AML-193 (cell line): ENCODE measurements at places on chromosomes 1 and 21.

GRCh38 chr1:15296585-15297321 is 49.7 kb downstream of the FHAD1 start:
- no peak for DNase-seq

DNA sequence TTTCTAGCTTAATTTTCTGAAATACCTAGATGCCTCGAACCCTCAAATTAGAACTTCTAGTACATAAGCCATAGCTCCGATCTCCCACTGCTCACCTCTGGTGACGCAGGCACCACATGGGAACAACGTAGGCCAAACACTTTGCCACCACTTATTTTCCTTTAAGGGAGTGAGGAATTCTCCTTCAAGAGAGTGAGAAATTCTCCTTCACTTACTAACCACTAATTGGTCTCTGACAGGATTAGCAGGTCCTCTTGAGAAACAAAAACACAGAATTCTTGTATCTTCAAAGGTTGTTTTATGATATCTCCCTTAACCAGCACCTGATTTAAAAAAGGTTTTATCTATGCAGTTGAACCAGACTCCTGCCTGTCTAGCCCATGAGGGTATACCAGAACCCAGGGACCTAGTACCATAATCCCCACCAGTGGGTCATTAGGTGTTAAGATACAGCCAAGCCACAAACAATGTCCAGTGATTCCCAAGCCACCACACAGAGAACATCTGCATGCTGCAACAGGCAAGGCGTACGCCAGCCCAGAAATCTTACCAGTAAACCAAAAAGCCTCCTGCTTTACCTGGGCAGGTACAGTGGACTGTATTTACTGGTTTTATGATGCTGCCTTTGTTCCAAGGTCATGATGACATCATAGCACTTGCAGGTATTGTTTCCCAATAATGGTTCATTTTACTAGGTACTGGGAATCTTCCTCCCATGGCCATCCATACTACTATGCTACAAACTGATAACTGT is 20.3 kb upstream of the CXADR start:
- no peak for DNase-seq

GRCh38 chr1:21251773-21252471 is 38.3 kb downstream of the ECE1 start:
- DNase-seq = no peak

DNA sequence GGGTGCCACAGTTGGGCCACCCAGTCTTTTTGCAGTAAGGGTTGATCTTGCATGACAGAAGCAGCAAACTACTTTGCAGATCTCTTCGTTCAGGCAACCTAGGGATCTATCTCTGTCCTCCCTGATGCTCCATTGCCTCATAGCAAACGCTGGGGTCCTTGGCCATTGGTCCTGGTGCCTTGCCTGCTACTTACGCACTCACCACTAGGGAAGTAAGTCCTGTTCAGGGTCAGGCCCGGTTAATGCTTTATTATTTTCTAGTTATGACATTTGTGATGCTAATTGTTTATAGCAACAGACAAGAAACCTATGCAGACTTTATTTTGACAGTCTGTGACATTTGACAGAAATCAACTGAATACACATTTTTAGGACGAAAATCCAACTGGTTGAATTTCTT is 326.5 kb upstream of the FMN2 start:
- no peak for DNase-seq

- no peak for DNase-seq
Measured at GRCh38 chr1:115077286-115077983, 11.9 kb downstream of the TSPAN2 start.

- no peak for DNase-seq
Measured at GRCh38 chr1:31683997-31684396, 19.8 kb downstream of the COL16A1 start.

DNA sequence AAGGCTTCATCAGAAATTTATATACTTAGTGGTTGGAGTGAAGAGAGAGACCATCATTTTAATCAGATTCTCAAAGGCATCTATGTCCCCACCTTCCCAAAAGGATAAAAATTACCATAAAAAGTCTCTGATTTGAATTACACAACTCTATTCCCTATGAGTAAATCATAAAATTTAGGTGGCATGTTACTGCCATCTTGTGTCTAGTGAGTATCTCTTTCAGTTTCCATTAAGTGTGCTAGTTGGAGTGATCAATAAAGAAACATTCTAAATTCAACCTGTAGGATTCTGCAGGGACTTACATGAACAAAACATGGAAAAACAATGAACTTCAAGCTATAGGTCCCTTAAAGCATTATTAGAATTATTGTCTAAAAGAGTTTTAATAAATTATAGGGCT is 655.4 kb downstream of the LTN1 start:
- no peak for DNase-seq

- DNase-seq = no peak
Measured at GRCh38 chr1:63012339-63012738, 228.4 kb downstream of the ATG4C start.

DNA sequence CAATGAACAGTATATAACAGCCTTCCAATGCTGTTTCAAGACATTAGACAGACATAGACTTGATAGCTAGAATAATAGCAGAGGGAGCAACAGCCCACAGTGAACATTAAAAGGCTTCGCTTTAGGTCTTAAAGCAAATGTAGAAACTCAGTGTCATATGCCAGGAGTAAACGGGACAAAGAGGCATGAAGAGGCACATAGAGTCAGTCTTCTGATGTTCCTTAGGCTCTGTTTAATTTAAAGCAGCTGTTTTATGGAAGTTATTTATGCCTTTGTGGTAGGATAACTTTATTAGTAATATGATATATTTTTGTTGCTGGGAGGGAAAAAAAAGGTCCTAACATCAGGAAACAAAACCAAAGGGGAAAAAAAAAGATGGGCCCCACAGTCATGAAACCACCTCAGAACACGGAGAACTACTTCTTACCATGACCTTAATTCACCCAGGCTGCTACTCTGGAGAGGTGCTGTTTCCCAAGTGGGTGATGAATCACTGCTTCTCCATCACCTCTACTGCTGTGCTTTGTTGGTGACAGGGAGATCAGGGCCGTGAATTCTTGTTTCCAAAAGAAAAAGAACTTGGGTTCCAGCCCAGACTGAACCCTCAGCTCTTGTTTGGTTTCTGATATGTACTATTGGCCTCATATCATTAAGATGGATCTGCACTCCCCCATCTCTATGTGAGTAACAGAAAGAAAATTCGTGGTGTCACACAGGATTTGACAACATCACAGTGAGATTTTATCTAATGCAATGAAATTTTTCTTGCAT is 616.9 kb downstream of the KIF26B start:
- DNase-seq = no peak

DNA sequence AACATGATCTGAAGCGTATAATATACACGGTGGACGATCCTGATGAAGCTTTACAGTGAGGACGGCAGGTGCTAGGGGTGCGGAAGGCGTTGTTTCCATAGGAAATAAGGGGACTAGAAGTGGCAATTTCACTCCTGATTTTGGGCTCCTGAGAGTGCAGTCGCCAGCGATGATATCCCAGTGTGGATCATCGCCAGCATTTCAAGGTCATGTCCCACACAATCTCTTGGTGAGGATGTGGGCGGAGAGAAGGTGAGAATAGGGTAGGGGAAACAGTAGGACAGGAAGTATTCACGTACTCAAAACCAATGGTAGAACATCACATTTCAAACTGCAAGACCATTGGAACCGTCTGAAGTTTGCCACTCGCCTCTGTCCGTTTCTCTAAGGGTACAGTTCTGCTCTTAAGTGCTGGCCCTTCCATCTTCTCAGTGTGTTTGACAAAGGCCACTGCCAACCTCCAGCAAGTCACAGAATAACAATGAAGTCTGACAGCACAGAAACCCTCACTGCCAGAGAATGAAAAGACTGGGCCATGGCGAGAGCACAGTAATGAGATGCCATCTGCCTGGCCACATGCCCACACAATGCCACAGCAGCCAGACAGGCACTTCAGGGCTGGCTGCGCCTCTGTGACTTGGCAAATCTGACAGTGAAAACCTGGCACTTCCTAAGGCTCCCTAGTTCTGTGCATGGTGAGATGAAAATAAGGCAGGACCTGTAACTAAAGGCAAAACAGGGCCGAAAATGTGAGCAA is 27.9 kb downstream of the PCSK9 start:
- DNase-seq = no peak

DNA sequence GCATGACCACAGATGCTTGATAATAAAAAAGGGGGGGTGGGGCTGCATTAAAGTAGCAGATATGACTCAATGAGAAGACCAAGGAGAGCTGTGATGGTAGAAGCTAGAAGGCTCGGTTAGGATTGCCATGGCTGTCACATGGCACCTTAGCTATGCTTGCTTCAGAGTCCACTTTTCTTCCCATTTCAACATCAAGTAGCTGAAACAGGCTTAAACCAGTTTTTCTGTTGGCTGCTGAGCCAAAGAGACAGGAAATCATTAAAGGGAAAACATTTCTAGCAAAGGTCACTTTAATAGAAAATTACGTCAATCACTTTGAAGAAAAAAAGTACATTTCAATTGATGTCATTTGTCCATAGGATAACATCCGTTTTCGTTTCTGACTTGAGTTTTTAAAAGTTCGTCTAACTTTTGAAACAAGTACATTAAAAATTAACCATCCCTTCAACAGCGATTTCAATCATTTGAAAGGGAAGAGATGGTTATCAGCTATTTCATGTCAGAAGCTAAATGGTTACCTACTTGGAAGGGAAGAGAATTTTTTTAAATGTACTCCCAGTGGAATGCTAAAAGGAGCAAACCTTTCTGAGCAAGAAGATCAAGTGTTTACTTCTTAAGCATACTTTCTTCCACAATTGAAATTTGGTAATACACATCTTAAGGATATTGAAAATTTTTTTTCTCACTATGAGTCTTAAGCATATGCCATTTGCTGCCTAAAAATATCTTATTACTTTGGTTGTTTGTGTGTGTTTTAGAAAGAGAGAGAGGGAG is 488.1 kb upstream of the PRMT6 start:
- DNase-seq = no peak

DNA sequence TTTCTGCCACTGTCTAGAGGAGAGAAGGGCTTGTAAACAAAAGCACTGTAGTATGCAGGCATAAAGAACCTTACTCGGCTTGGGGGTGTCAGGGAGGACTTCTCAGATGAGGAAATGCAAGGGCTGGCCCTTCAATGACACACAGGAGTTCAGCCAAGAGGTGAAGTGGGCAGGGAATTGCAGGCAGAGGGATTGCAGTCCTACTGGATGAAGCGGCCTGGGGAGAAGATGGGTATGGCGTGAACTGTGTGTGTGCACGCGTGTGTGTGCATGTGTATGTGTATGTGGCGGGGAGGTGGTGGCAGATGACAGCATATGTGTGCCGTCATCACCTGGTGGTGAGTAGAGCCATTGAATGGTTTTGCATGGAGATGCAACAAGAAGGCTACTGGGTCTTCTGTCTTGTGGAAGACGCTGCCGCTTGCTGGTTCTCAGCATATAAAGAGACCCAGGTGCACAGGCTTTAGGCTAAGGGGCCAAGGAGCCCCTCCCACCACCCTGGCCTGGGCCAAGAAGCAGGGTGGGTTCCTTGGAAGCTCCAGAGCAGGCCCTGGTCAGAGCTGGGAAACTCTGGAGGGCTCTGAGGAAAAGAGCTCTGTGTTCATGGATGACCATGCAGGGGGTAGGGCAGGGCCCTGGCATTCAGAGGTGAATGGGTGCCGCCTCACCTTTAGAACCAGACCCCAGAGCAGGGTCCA is 4.1 kb upstream of the EPS8L3 start:
- no peak for DNase-seq

GRCh38 chr1:230768903-230769570 is 21.8 kb downstream of the CAPN9 start:
- no peak for DNase-seq

- DNase-seq = no peak
Measured at GRCh38 chr1:57879700-57880099, 455.8 kb upstream of the DAB1 start.

- no peak for DNase-seq
Measured at GRCh38 chr1:218711884-218712674, 366.9 kb downstream of the TGFB2 start.

DNA sequence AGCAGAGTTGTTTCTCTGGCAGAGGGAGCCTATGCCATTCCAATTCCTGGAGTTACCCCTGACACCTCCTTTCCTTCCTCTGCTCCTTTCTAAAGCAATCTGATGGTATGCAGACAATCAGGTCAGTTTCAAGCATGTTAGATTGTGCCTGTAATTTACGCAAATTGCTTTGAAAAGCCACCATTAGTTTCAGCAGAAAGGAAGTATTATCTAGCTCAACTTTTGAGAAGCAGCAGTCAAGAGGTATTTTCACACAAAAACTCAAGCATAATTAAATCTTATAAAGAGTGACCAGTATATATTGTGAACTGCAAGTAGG is 2.2 kb downstream of the ERRFI1 start:
- DNase-seq = no peak

GRCh38 chr1:45243476-45244343 is 37.3 kb upstream of the ZSWIM5 start:
- no peak for DNase-seq
